ENCODE measurements at places on chromosomes 4 and X.

DNA sequence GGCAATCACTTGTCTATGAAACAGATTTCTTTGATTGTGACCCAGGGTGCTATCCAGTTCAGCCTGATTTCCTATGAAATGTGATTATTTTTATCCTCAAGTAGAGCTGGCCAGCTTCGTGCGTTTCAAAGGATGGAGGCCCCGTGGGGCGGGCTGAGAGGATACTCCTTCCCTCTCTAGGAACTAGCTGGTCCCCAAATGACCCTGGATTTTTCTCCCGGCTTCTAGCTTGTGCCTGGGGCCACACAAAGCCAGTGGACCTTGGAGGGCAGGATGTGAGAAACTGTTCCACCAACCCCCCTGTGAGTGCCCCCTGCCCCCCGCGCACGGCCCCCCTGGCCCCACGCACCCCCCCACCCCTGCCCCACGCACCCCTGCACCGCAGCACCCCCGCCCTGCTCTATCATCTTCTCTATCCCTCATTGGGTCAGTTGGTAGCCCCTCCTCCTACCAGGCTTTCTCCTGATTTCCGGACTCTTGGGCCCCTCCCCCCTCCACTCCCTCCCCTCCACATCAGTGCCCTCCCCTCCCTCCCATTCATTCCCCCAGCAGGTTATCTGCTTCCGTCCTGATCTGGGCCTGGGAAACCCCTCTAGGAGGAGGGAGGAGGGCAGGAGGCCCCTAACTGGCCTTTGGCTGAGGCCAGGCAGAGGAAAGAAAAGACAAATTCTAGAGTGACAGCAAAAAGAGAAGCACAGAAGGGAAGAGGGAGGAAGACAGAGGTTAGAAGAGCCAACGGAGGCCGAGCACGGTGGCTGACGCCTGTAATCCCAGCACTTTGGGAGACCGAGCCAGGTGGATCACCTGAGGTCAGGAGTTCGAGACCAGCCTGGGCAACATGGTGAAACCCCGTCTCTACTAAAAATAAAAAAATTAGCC, 3.3 kb downstream of the XPNPEP2 start:
- no peak for DNase-seq

DNA sequence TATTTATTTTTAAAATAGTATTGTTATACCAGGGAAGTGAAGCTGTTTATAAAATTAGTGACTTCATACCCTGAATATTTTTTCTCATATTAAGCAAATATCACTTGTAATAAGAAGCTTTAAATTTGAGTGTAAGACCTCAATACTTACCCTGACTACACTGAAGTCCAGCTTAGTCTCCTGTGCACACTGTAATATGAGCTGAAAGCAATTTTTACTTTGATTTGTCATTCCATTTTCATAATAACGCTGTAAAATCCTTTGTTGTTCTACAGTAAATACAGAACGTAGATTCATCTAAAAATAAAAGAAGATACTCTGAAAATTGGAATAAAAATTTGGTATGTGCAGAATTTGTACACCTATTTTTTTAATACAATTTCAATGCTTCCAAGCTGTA, 27.2 kb downstream of the HDX start:
- no peak for DNase-seq

DNA sequence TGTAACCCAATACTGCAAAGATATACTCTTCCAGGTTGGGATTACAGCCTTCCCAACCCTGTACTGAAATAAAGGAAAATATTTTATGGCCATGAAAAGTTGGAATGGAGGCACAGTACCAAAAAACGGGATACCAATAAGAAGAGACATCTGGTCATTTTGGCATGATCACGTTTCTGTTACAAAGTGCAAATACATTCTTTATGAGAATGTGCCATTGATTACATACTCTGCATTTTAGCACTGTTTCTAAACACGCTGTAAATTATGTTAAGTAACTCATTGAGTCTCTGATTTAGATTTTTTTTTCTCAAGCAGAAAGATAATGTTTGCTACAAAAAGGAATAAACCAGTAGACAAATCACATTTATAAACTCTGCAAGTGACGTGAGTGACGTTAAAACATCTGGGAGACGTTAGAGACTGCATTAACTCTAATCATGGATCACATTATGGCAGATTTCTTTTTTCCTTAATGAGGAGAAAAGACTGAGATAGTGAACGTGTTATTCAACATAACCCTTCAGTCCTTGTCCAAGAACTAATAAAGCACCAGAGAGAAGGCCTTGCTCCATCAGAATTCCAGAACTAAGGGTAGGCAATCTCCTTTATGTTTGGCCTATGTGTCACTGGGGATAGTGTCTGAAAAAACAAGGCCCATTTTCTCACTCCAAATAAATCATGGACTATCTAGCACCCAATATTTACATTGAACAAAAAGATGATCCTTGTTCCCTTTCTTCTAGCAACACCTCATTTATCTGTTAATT, 31.0 kb downstream of the UNC5C start:
- no peak for DNase-seq

DNA sequence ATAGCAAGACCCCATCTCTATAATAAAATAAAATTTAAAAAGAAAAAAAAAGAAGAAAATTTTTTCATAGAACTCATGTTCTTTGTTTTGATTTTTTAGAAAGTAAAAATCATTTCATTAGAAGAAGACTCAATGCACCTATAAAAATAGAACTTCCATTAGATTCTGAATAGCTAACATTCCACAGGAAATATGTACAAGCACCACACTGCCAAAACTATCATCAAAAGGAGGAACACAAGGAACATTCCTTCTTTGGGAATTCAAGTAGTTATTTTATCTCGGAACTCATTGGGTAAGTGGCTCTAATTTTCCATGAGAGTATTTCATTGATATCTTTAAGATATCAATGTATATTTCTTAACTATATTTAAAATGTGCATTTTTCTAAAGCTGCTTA, 157.6 kb downstream of the CAMK2D start:
- DNase-seq, result no peak

GRCh38 chr4:85995361-85995760, 364.5 kb downstream of the MAPK10 start:
- no peak for DNase-seq

GRCh38 chrX:148670277-148670676, 169.9 kb downstream of the AFF2 start:
- DNase-seq, result no peak

DNA sequence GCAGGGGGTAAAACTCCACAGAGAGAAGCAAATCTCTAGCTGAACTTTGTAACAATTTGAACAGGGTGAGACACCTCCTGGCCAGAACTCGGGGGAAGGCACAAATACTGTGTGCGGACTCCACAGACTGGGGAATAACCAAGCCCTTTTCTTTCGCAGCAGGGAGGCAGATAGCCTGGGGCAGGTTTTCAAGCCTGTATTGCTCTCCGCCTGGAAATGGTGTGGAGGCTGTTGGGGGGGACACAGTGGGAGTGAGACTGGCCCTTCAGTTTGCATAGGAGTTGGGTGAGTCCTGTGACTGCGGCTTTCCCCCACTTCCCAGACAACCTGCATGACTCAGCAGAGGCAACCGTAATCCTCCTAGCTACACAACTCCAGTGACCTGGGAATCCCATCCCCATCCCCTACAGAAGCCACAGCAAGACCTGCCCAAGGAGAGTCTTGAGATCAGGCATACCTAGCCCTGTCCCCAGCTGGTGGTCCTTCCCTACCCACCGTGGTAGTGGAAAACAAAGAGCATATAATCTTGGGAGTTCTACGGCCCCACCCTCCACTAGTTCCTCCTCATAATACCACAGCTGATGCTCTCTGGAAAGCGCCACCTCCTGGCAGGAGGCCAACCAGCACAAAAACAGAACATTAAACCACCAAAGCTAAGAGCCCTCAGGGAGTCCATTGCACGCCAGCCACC, 12.9 kb upstream of the SMPX start:
- DNase-seq, result no peak

DNA sequence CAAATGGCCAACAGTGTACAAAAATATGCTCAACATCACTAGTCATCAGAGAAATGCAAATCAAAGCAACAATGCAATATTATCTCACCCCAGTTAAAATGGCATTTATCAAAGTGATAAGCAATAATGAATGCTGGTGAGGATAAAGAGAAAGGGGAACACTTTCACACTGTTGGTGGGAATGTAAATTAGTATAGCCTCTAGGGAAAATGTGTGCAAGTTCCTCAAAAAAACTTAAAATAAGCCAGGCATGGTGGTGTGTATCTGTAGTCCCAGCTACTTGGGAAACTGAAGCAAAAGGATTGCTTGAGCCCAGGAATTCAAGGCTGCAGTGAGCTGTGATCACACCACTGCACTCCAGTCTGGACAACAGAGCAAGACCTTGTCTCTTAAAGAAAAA, 572.1 kb downstream of the NLGN4X start:
- DNase-seq, result no peak

GRCh38 chrX:130637591-130637990, 235.8 kb downstream of the RBMX2 start:
- no peak for DNase-seq

GRCh38 chr4:2105559-2105958, 46.4 kb downstream of the NAT8L start:
- DNase-seq, result no peak

GRCh38 chrX:14003876-14004425, 25.7 kb downstream of the GEMIN8 start:
- DNase-seq, result no peak

DNA sequence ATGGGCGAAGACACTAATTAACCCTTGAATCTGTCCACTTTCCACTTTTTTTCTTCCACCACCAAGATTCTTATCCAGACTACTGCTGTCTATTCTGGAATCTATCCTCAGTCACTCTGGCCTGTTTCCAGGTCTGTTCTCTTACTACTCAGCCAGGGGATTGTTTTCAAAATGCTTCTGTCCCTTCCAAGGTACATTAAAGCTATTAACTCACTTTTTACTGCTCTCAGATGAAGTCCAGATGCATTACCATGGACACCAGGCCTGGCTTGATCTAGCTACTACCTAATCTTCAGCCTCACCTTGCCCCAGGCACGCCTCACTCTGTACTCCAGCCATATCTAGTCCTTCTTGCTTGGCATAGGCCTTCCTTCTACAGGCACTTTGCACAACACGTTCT, 66.4 kb downstream of the GALNT7 start:
- DNase-seq, result no peak

- no peak for DNase-seq
These were observed 16.2 kb downstream of the NOP14 start for GRCh38 chr4:2946812-2947600.

DNA sequence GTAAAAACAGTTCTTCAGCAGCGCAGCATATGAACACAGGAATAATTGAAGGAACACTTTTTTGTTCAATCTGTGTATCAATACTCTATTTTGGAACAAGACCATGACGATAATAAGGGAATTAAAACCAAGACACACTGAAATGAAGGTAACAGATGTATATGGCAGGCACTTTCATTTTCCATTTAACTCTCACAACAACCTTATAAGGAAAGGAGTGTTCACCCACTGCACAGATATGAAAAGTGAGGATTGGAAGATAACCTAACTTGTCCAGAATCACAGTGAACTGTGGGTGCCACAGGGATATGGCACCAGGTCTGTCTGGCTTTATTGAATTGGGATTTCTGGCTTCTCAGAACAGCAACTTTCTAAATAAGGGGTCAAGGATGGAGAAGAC, 153.3 kb downstream of the MID1IP1 start:
- no peak for DNase-seq

DNA sequence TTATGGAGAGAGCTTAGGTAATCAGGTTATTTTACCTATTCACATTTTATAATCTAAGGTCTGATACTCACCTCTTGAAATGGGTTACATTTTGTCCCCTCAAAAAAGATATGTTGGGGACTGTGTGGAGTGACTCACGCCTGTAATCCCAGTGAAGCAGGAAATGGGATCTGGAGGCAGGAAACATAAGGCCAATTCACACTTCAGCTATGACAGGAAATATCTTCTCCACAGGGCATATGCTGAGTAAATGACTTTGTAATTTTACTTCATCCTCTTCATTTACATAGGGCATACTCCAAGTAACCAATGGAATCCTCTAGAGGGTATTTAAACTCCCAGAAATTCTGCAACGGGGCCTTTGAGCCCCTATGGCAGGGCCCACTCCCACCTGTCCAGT, 54.8 kb upstream of the ZMAT1 start:
- no peak for DNase-seq

DNA sequence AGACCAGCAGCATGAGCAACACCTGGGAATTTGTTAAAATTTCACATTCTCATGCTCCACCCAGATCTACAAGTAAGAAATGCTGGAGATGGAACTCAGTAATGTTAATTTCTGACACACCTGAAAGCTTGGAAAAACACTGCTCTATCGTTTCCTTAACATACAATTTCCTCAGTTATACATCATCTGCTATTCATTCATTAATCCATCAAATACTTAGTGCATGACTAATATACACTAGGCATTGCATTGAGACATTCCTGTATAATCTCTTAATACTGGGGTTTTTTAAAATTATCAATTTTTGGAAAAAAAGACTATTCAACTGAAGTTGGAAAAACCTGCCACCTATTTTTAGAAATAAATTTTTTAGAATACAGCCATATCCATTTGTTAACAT, 106.1 kb downstream of the CHM start:
- no peak for DNase-seq

DNA sequence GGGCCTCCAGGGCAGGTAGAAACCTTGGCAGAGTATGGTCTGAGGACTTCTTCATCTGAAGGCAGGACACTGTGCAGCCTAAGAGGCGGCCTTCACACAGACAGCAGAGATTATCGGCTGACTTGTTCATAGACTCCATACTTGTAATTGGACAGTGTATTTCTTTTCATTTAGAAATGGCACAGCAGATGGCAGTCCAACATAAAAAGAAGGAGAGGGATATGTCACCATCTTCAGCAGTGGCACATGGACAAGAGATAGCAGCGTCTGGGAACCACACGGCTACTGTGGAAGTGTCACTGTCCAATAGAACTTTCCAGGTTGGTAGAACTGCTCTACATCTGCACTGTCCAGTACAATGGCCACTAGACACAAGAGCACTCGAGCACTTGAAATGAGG, 21.7 kb upstream of the GEMIN8 start:
- DNase-seq, result no peak

- no peak for DNase-seq
These were observed 114.1 kb upstream of the HHIP start for GRCh38 chr4:144531841-144532240.

GRCh38 chr4:185566425-185566824, 31.1 kb upstream of the PDLIM3 start:
- no peak for DNase-seq

DNA sequence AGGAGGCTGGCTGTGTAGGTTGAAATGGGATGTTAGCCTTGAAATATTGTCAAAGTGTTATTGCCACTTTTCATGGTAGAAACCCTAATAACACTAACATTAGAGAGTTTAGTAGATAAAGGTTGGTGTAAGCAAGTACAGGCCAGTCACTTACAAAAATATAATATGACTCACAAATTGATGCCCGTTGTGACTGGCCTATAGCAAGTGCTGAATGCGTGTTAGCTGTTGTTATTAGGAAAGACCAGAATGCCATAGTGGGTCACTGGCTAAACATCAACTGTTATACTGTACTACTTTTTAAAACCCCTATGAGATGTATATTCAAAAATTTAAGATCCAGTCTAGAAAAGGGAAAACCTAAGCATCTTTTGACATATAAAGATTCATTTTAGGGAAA, 20.4 kb upstream of the GDPD2 start:
- DNase-seq, result no peak

- no peak for DNase-seq
These were observed 626.7 kb upstream of the FRG1 start for GRCh38 chr4:189313861-189314513.

- no peak for DNase-seq
These were observed 70.1 kb upstream of the SH3RF1 start for GRCh38 chr4:169340834-169341233.

GRCh38 chr4:40389986-40390385, 54.9 kb downstream of the CHRNA9 start:
- no peak for DNase-seq

GRCh38 chr4:1409491-1410425, 3.5 kb upstream of the NKX1-1 start:
- DNase-seq, result no peak

- no peak for DNase-seq
These were observed 836 bp downstream of the PRRG1 start for GRCh38 chrX:37350034-37350365.
